ENCODE measurements at places on chromosomes 5 and 9.

DNA sequence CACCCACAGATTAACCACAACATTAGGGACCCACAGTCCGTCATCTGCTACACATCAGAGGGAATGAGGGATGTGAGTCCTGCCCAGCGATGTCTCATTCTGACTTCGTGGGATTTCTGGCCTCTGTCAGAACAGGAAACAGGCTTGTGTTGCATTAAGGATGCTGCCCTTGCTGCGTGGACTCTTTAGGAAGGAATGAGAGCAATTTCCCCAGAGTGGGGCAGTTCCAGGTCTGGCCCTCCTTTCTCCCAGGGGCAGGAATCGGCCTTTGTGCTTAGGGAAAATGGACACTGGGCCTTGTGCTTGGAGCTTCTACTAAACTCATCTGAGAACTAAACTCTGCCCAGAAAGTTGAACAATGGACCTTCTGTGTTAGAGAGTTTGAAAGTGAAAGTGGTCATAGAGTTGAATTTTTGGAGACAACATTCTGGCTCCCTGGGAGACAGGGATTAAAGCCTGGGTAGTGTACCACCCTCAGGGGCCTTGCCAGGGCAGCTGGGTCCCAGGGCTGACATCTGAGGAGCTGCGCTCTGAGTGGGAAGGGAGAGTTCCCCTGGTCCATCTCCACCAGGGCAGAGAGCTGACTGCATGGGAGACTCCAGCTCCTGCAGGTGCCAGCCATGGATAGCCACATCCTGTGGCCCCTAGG, 37.8 kb upstream of the S1PR3 start:
- DNase-seq = no peak

DNA sequence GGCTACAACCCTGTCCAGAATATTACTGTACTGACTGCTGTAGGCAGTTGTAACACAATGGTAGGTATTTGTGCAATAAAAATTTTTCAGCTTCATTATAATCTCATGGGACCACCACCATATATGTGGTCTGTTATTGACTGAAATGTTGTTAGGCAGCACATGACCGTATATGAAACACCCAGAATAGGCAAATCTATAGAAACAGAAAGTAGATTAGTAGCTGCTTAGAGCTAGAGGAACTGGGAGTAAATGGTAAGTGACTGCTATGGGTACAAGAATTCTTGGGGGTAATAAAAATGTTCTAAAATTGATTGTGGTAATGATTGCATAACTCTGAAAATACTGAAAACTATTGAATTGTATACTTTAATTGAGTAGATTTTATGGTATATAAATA, 185.7 kb downstream of the ESM1 start:
- DNase-seq = no peak

GRCh38 chr5:119063579-119064379, 7.1 kb upstream of the DMXL1 start:
- DNase-seq = no peak

GRCh38 chr9:83701769-83702168, 6.0 kb downstream of the UBQLN1 start:
- no peak for DNase-seq

GRCh38 chr5:68303038-68303738, 87.6 kb downstream of the PIK3R1 start:
- no peak for DNase-seq

Measured in central memory CD4-positive, alpha-beta T cell (primary cell).